Activated B cell treated with CpG ODN at 0.5 μM for 24 hours (primary cell): ENCODE measurements at places on chromosomes 5 and 9. TPM values are rescaled to one million over a fixed set of nuclear protein-coding genes. Genes with fewer than 3 reads are reported as not detected.
A peak's percentile ranks its signal among the peaks of the same experiment; 100 is the strongest.

Gene CDO1
- total RNA-seq, result not detected in 2 replicates

Gene CCNJL
- total RNA-seq, result 0.09 TPM in 1 of 2 replicates, not detected in the other

Gene LCN9
- total RNA-seq, result not detected in 2 replicates

Gene ZFP62
- total RNA-seq, result 43.7 and 45.6 TPM in 2 replicates

Gene PCDHGA9
- 1.1 and 1.3 TPM in 2 replicates for total RNA-seq

Gene HAVCR1
- not detected in 2 replicates for total RNA-seq

Gene CCNI2
- 0.44 and 1.5 TPM in 2 replicates for total RNA-seq

DNA sequence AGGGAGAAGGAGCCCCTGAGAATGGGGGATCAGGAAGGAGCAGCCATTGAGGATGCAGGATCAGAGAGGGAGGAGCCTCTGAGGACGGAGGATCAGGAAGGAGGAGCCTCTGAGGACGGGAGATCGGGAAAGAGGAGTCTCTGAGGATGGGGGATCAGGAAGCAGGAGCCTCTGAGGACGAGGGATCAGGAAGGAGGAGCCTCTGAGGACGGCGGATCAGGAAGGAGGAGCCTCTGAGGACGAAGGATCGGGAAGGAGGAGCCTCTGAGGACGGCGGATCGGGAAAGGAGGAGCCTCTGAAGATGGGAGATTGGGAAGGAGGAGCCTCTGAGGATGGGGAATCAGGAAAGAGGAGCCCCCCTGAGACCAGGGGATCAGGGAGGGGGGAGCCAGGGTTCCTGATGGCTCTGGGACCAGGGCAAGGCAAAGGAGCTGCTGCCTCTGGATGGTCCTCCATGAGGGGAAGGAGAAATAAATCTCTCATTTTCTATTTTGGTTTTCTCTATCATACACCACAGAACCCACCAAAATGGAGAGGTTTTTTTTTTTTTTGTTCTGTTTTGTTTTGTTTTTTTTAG lies 22.6 kb upstream of the SARDH start:
- DNase-seq, result no peak
- H3K4me1 ChIP-seq, result no peaks in the 10 kb centered on the region
- H3K36me3 ChIP-seq, result peaks cover 52% of the 10 kb centered on the region
- no peak overlapping the region for H3K4me3 ChIP-seq
- H3K27ac ChIP-seq, result no peak overlapping the region
- H3K27me3 ChIP-seq, result no peaks in the 10 kb centered on the region

DNA sequence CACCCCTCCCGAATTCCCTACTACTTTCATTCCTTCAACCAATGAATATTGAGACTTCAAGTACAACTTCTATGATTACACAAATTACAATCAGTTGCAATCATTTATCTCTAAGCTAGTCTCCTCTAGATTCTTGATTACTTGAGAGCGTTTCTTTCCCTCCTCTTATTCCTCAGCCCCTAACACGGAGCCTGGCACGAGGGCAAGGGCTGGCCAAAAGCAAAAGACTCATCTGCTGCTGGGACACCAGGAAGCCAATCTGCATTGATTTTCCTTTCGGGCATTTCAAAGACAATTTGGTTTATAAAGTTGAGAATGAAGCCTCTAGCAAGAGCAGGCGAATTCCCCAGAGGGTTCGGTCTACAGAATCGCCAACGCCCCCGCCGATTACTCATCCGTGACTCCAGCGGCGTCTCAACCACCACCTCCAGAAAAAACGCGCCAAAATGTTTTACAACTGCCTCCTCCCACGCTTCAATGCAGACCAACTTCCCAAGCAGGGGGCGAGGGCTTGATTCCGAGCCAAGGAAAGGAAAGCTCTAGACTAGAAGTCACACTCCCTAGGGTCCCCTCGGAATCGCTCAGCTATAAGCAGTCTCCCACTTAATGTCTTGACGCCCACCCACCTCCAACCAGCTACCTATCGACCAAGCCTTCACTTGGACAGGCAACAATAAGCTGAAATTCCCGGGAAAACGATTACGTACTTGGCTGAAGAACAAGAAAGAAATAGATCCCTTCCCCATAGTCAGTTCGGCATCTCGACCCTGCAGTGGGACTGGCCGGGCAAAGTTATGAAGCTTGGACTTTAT lies 1.5 kb downstream of the PCSK1 start:
- H3K36me3 ChIP-seq, result no peaks in the 10 kb centered on the region
- H3K27ac ChIP-seq, result no peak overlapping the region
- DNase-seq, result no peak
- H3K27me3 ChIP-seq, result peaks cover 47% of the 10 kb centered on the region
- peaks cover 24% of the 10 kb centered on the region for H3K4me1 ChIP-seq

DNA sequence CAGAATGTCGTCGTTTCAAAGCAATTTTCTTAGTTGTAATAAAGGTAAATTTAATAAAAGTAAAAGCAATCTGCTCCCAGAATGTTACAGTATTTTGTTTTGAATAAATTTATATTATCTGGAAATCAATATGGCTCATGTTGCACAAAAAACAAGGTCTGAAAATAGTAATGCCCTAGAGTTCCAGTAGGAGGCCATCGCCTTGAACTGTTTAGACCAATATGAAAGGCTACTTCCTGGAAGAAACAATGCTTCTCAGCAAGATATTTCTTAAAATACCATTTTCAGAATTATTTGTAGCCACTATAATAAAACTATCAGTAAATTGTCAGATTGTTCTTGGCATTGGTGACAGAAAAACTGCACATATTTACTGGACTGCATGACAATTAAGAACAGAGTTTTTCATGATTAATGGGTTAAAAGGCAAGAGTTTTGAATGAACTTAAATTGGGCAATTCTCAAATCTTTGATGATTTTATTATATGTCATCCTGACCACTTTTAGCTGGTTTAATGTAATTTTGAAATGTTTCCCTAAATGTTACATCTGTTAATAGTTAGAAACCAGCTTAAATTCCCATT lies 153.2 kb downstream of the COMMD10 start:
- H3K4me3 ChIP-seq, result no peak overlapping the region
- peaks cover 42% of the 10 kb centered on the region for H3K36me3 ChIP-seq
- H3K4me1 ChIP-seq, result no peaks in the 10 kb centered on the region
- no peak for DNase-seq
- H3K27me3 ChIP-seq, result no peaks in the 10 kb centered on the region
- H3K27ac ChIP-seq, result no peak overlapping the region

GRCh38 chr5:172402531-172403188 lies 51.7 kb downstream of the SH3PXD2B start:
- no peaks in the 10 kb centered on the region for H3K4me1 ChIP-seq
- no peaks in the 10 kb centered on the region for H3K36me3 ChIP-seq
- H3K27ac ChIP-seq, result no peak overlapping the region
- H3K27me3 ChIP-seq, result peaks cover 16% of the 10 kb centered on the region
- no peak for DNase-seq
- H3K4me3 ChIP-seq, result no peak overlapping the region

- no peak overlapping the region for H3K4me3 ChIP-seq
- H3K27me3 ChIP-seq, result peaks cover 6% of the 10 kb centered on the region
- no peaks in the 10 kb centered on the region for H3K36me3 ChIP-seq
- no peak overlapping the region for H3K27ac ChIP-seq
- no peak for DNase-seq
These were observed 103.0 kb downstream of the HSD17B3 start for GRCh38 chr9:96199006-96199405.

- no peaks in the 10 kb centered on the region for H3K27me3 ChIP-seq
- peak overlapping the region; percentile 65 for H3K4me3 ChIP-seq
These were observed 70.3 kb upstream of the EQTN start for GRCh38 chr9:27367175-27367798.

GRCh38 chr5:60640901-60641300 lies 59.1 kb downstream of the DEPDC1B start:
- H3K36me3 ChIP-seq, result no peaks in the 10 kb centered on the region
- no peaks in the 10 kb centered on the region for H3K4me1 ChIP-seq
- H3K27ac ChIP-seq, result no peak overlapping the region

GRCh38 chr5:59158637-59159391 lies 575.9 kb downstream of the RAB3C start:
- no peak for DNase-seq
- no peaks in the 10 kb centered on the region for H3K27me3 ChIP-seq
- H3K27ac ChIP-seq, result no peak overlapping the region
- no peak overlapping the region for H3K4me3 ChIP-seq
- H3K4me1 ChIP-seq, result no peaks in the 10 kb centered on the region
- H3K36me3 ChIP-seq, result no peaks in the 10 kb centered on the region

GRCh38 chr9:114299286-114300152 lies 23.4 kb upstream of the ORM1 start:
- H3K4me1 ChIP-seq, result no peaks in the 10 kb centered on the region
- peaks cover 4% of the 10 kb centered on the region for H3K36me3 ChIP-seq
- H3K27ac ChIP-seq, result no peak overlapping the region
- H3K27me3 ChIP-seq, result no peaks in the 10 kb centered on the region
- no peak for DNase-seq
- no peak overlapping the region for H3K4me3 ChIP-seq

GRCh38 chr5:91787718-91788117 lies 404.6 kb upstream of the ARRDC3 start:
- H3K27me3 ChIP-seq, result no peaks in the 10 kb centered on the region
- no peaks in the 10 kb centered on the region for H3K36me3 ChIP-seq
- no peak overlapping the region for H3K27ac ChIP-seq
- no peaks in the 10 kb centered on the region for H3K4me1 ChIP-seq
- DNase-seq, result no peak
- H3K4me3 ChIP-seq, result no peak overlapping the region

DNA sequence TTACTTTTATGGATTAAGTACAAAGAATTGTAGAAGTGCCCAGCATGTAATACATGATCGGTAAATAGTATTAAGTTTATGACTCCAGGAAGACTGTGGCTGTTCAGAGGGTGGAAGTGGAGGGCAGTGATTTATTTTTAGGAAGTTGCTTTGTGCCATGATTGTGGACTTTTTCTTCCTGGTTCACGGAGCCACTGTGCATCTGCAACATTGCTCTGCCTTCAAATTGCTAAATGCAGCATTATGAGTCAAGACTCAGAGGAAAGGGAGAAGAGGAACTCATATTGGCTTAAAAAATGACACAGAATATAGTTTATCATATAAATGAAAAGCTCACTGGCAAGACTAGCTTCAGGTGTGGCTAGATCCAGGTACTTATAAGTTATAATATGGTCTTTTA lies 301.5 kb downstream of the KCTD16 start:
- H3K36me3 ChIP-seq, result no peaks in the 10 kb centered on the region
- H3K27ac ChIP-seq, result no peak overlapping the region
- no peaks in the 10 kb centered on the region for H3K4me1 ChIP-seq
- no peak for DNase-seq

DNA sequence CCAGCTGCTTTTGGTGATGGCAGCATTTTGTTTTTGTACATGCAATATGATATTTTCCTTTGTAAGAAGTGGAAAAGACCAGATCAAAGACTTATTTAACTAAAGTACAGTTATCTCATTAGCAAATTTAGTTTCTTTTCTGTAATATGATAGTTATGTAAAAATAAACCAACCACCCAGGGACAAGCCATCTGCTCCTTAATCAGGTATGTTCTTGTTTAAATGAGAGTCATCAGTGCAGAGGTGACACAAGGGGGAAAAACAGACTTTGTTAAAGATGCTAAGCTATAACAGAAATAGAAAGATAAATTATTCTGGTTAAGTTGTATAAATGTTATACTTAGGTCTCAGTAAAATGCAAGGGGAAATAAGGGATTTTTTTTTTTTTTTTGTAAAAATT lies 805.7 kb upstream of the SEMA6A start:
- H3K4me1 ChIP-seq, result no peaks in the 10 kb centered on the region
- no peaks in the 10 kb centered on the region for H3K27me3 ChIP-seq
- no peak overlapping the region for H3K27ac ChIP-seq
- no peak overlapping the region for H3K4me3 ChIP-seq
- no peaks in the 10 kb centered on the region for H3K36me3 ChIP-seq
- DNase-seq, result no peak

DNA sequence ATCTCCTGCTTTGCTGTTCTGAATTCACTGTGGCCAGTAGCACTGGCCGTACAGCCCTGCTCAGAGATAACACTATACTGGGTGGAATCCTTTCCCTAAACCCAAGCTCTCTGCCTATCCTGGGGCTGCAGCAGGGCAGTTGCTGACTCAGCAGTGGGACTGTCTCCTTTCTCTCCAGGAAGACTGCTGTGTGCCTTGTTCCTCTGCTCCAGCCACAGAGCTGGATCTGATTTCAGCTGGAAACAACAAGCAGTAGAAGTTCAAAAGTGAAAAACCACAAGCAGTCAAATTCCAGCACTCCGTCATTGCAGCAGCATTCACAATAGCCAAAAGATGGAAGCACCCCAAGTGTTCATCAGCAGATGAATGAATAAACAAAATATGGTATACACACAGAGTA lies 105.0 kb downstream of the FBXL7 start:
- H3K27me3 ChIP-seq, result no peaks in the 10 kb centered on the region
- no peak for DNase-seq
- H3K4me3 ChIP-seq, result no peak overlapping the region

DNA sequence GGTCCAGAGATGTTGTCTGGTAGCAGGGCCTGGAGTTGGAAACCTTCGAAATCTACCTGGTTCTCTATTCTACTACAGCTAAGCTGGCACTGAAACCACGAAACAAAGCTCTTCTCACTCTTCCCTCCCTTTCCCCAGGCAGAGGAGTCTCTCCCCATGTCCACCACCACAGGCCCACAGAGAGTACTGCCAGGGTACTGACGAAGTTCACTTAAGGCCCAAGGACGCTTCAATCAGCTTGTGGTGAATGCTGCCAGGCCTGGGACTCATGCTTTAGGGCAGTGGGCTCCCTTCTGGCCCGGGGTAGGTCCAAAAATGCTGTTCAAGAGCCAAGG lies 17.3 kb upstream of the CCNB1 start:
- DNase-seq, result no peak
- H3K4me3 ChIP-seq, result no peak overlapping the region
- no peaks in the 10 kb centered on the region for H3K27me3 ChIP-seq
- H3K4me1 ChIP-seq, result no peaks in the 10 kb centered on the region

DNA sequence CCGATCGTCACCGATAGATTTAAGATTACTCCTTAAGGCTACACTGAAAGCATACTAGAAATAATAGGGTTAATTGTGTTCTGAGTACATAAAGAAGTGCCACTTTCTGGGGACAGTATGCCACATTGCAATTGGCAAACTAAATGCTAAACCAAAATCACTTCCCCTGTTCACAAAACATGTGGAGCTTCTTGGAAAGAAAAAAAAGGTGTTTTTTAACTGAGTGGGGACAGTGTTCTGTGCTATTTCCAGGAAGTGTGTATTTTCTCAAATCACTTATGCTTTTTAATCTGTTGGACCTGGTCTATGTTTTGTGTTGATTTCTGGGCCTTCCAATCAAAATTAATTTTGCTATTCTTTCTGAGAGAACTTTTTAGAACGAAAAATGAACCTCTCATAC lies 149.3 kb upstream of the MPDZ start:
- H3K4me1 ChIP-seq, result no peaks in the 10 kb centered on the region
- H3K27ac ChIP-seq, result no peak overlapping the region
- no peak for DNase-seq
- no peak overlapping the region for H3K4me3 ChIP-seq
- no peaks in the 10 kb centered on the region for H3K27me3 ChIP-seq

DNA sequence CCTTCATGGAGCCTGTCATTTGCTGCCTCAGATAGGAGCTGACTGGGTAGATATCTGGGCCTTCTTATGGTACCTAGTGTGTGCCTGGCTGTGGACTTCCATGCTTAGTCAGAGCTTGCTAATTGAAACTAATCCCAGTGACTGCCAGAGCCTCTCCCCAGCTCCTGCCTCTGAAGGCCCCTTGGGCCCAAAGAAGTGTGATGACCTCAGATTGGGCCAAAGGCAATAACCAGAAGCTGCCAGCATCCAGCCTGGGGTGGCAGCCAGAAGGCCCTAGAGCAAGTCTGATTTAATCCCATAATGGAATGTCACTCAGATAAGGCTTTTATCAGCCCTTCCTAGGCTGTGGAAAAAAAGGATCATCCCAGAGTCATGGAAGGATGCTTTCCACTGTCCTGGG lies 17.1 kb upstream of the CDC23 start:
- no peak overlapping the region for H3K27ac ChIP-seq
- no peaks in the 10 kb centered on the region for H3K4me1 ChIP-seq
- H3K4me3 ChIP-seq, result no peak overlapping the region
- H3K36me3 ChIP-seq, result no peaks in the 10 kb centered on the region
- peaks cover 28% of the 10 kb centered on the region for H3K27me3 ChIP-seq
- DNase-seq, result no peak
